Umbilical cord (tissue), 2 donors: ENCODE measurements at places on chromosomes 7 and 10. TPM values are rescaled to one million over a fixed set of nuclear protein-coding genes. Genes with fewer than 3 reads are reported as not detected.

GRCh38 chr7:140325600-140325999, 72.7 kb downstream of the SLC37A3 start:
- DNase-seq = no peak

DNA sequence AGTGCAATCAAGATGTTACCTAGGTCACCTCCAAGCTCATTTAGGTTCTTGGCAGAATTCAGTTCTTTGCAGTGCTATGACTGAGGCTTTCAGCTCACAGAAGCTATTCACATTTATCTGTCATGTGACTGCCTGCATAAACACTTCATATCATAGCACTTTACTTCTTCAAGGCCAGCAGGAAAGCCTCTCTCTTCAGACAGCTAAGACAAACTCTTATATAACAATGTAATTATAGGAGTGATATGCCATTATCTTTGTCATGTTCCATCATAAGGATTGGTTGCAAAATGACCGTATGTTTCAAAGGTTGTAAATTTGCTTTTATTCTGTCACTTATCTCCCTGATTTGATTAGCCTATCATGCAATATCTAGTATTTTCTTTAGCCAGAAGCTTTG, 78.8 kb upstream of the TMEM196 start:
- no peak for DNase-seq

GRCh38 chr10:77983384-77984341, 45.7 kb downstream of the POLR3A start:
- no peak for DNase-seq

- no peak for DNase-seq
These were observed 266.9 kb downstream of the ABCA13 start for GRCh38 chr7:48438206-48438605.

Gene MTG1
- 40.4 TPM for total RNA-seq
